ENCODE measurements at places on chromosomes 1 and 21. TPM values are rescaled to one million over a fixed set of nuclear protein-coding genes. Genes with fewer than 3 reads are reported as not detected.

IGSF5 gene
- 4.9 TPM for total RNA-seq

DNA sequence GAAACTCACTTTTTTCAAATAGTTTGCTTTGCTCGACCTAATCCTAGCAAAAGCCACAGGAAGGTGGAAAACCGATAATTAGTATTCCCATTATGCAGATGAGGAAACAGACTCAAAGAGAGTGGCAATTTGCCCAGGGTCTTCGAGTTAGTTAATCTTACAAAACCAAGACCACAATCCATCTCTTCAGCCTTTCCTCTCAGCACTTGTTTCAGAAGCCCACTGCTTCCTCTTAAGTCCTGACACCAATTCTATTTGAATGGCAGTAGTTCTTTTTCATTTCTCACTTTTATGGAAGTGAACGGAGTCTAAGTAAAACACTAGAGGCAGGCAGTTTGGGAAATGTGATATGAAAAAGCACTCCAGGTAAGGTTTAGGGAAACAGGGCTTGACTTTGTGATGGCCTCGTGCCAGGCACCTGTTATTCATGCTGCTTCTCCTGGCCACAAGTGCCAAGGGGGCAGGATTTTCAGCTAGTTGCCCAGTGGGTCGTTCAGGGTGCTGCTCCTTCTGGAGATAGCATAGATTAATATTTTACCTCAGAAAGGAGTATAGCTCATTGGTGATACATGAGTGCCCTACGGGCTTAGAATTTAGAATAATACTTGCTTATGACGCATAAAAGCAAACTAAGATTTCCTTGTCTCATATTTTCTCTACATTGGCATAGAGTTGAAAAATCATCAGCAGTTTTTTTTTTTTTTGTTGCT, 76.6 kb upstream of the NRIP1 start:
- DNase-seq, result no peak

DNA sequence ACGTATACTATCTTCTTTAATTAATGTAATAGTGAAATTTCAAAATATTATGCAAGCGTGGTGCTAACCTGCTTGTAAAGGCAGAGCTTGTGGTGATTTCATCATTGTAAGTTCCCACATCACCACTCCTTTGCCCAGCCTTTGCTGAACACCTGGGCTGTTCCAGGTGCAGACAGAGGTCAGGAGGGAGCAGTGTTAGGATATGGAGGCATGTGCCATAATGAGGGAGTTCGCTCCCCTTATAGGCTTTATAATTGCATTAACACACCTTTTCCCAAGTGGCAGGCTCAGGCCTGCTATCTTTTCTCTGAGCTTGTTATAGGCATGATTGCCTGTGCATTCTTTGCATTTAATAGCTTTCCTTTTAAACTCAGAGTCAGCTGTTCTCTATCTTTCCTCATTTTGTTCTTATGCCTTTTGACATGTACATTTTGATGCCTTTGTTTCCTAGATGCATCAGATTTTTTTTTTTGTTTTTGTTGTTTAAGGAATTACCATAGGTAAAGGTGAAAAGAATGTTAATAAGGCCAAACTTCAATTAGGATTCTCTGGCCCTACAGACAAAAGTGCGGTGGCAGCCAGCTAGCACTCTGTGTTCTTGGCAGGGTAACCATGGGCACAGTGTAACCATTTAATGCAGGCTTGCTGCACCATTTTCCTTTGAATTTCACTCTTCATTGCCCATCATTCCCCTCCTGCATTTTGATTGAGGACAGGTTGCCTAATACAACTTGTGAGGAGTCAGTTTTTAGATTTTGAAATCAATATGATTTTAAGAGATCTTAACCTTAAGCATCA, 12.6 kb downstream of the NPL start:
- DNase-seq, result no peak

MX2 gene
- total RNA-seq, result 5.4 TPM

- DNase-seq, result no peak
These were observed 83.2 kb downstream of the BCAR3 start for GRCh38 chr1:93598396-93598795.

DNA sequence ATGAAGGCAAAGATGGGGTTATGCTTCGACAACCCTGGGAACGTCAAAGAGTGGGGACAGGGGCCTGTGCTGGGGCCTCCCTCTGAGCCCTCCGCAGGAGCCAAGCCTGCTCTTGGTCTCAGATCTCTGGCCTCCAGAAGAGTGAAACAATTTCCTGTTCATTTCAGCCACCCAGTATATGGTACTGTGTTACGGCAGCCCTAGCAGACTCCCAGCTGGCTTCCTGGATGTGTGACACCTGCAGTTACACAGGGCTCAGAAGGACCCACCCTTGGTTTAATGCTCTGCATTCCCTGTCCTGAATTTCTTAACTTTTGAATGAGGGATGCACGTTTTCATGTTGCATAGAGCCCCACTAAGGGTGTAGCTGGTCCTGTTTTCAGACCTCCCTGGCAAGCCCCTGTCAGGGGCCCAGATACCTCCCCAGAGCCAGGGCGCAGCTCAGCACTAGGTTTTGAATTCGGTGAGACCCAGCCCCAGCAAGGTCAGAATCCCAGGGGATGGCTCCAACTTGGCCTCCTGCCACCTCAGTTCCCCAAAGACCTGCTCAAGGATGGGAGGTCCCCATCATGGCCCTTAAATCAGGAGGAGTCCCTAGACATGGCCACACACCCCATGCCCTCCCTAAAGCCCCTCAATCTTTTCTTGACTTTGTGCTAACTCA, 79.0 kb upstream of the IFFO2 start:
- no peak for DNase-seq

- no peak for DNase-seq
These were observed 125.5 kb downstream of the ADAMTS1 start for GRCh38 chr21:26719750-26720149.

DNA sequence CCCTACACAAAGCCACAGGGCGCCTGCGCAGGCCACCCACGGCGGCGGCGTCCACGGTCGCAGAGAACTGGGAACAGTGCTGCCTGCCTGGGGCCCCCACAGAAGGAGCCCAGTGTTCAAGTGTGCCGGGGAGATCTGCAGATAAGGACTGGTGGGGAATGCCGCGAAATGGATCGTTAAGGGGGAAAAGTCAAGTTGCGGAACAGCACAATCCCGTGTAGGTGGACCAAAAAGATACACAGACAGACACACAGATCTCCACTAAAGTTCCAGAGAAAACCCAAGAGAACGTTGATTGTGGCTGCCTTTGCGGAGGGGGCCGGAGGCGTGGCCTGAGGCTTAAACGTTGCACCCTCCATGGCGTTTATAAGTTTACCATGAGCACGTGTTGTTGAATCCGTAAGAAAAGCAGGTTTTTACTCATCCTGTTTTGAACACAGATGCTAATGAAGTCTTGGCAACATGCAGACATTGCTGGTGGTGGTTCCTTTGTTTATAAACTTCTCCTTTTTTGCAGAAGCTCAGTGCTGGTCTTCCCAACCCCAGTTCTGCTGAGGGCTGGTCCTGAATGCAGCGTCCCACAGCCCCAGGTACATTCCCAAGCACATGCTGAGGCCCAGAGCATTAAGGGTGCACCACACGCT, 4.1 kb downstream of the SPATC1L start:
- no peak for DNase-seq

LCE1B gene
- total RNA-seq, result not detected

DNA sequence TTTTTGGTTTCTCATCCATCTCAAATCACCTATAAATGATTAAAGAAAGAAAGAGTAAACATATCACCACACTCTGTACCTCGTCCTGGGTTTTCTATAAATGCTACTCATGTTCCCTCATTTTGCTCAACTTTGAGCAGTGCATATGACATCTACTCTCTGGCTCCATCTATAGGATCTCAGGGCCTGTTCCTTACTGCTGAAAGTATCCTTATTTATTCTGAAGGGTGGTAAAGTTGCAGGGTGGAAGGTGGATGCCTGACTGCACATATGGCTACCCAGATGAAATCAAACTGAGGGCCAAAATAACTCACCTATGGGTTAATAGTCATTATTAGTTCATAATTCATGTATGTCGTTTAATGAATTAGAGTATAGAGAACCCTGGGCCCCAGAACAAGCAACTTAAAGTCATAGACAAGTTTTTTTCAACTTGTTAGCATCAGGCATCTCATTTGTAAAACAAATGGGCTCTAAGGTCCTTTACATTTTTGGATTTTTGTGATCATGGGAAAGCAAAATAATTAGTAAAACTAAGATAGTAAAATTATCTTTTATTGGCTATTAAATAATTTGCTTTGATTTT, 46.5 kb downstream of the NCF2 start:
- no peak for DNase-seq

DNA sequence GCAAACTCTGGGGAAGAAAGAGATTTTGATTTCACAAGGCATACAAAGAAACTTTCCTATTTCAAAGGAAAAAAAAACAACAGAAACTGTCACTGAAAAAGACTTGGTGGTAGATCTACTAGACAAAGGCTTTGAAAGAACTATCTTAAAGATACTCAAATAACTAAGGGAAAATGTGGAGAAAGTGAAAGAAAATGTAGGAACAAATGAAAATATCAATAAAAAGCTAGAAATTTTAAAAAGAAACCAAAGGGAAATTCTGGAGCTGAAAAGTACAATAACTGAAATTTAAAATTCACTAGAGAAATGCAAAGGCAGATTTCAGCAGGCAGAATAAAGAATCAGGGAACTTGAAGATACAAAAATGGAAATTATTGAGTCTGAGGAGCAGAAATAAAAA, 6.2 kb downstream of the COL6A2 start:
- no peak for DNase-seq

DNA sequence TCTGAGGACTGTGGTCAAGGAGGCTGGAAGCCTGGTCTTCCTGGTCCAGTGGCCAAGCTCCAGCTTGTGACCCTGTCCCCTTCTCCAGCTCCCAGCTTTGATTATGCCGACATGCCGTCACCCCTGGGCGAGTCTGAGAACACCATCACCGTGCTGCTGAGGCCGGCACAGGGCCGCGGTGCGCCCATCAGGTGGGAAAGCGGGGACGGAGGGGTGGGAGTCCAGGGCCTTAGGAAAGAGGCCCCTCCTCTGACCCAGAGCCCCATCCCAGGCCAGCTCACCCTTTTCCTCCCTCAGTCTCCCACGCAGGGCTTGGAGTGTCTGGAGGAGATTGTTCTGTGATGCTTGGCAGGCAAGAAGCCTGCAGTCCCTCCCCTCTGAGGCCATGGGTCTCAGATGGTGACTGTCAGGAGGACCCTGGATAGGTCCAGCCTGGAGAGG, 43.6 kb downstream of the PTPRU start:
- no peak for DNase-seq

GRCh38 chr1:97053268-97053667, 331.7 kb downstream of the PTBP2 start:
- DNase-seq, result no peak

- DNase-seq, result no peak
These were observed 22.1 kb downstream of the NEK2 start for GRCh38 chr1:211653293-211653692.

- no peak for DNase-seq
These were observed 18.4 kb upstream of the SUMO3 start for GRCh38 chr21:44836349-44836665.

GRCh38 chr1:67983867-67984266, 66.6 kb downstream of the DIRAS3 start:
- no peak for DNase-seq

MYOG gene
- total RNA-seq, result not detected

Data from left ventricle myocardium inferior (tissue), 1 donor.